ENCODE measurements at places on chromosomes 5 and 9.
A peak's percentile ranks its signal among the peaks of the same experiment; 100 is the strongest.

GRCh38 chr9:37293664-37294524 is 128.6 kb upstream of the GRHPR start:
- no peak for DNase-seq

DNA sequence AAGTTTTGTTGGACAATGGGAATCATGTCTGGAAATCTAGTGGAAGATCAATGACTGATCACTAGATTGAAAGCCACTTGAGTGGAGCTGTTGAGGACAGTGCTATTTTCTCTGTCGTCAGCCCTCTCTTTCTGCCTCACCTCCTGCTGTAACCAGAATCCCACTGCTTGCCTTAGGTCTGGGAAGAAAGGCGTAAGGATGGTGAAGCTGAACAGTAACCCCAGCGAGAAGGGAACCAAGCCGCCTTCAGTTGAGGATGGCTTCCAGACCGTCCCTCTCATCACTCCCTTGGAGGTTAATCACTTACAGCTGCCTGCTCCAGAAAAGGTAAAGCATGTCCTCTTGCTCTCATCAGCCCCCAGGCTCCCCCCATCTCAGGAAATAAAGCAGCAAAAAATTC is 1.1 kb downstream of the NSG2 start:
- DNase-seq, result no peak

DNA sequence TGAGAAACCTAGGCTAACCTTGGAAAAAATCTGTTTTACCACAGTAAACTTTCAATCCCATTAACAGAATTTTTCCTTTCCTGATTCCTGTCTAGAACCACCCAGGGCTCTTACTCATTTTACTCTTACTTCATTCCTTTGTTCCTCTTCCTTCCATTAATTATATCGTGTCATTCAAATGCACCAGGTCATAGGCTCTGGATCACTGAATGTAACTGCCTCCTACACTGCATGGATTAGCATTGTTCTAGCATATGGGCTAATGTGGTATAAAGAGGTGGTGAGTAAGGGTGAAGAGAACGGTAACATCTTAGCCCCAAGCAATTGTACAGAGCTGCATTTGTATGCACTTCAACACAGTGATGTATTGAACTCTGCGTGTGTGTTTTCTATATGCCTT is 49.5 kb upstream of the SPINK5 start:
- no peak for DNase-seq

DNA sequence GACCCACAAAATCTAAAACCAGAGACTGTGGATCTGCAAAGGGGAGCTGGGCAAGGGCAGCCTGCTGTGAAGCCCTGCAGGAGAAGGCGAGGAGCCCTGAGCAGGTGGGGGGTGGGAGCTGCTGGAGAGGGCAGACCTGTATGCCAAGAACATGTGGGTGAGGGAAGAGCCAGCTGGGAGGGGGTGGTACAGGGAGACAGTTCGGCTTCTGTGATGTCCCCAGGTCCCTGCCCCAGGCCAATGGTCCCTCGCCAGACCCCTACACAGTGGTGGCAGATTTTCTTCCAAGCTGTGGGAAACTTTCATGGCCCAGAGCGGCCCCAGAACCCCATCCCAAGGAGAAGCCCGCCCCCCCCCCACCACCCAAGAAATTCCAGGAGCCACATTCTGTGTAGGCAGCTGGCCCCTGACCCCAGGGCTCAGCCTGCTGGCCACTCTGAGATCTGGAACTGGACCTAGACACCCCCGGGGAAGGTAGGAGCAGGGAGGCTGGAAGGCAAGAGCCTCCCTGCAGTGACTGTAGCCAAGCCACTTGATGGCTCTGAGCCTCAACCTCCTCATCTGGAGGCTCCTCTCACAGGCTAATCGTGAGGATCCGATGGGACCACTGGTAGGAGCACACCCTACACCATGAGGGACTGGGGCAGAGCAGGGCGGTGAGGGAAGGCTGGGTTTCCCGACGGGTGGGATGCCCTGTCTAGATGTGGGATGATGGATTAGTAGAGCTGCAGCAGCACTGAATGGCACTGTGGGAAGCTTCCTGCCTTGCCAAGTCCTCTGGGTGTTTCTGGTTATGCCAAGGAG is 22.6 kb upstream of the CSF1R start:
- peak; percentile 19 for DNase-seq

GRCh38 chr5:107670932-107671741 is at the start of gene EFNA5:
EFNA5 (minus strand) TSS chr5:107670937.
- peak; percentile 71 for DNase-seq
